ENCODE measurements at places on chromosomes 5 and 9.

- DNase-seq = no peak
These were observed 969.6 kb upstream of the C9orf72 start for GRCh38 chr9:28542928-28543327.

DNA sequence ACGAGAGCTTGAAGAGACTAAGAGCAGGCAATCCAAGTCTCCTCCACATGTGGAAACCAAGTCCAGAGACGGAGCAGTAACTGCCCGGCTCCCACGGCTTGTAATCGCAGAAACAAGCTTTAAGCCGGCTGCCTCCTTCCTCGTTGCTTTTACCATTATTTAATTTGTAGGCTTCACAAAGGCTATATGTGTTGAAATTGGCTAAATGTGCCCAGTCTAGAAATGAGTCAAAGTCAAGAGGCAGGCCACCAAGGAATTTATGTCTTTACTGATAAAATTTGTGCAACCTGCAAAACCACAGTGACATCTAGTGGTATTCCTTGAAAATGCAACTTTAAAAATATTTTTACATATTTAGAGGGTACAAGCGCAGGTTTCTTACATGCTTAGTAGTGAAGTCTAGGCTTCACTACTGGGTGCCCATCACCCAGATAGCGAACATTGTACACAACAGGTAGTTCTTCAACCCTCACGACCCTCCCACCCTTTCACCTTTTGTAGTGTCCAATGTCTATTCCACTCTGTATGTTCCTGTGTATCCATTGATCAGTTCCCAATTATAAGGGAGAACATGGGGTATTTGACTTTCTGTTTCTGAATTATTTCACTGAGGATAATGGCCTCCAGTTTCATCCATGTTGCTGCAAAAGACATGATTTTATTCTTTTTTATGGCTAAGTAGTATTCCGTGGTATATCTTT lies 33.5 kb upstream of the EBF1 start:
- DNase-seq = no peak

- DNase-seq = no peak
These were observed at the start of gene FIBCD1 for GRCh38 chr9:130938652-130939404. Gene FIBCD1 (minus strand): TSS chr9:130939247. CDS start chr9:130938607, 640 bp downstream.

DNA sequence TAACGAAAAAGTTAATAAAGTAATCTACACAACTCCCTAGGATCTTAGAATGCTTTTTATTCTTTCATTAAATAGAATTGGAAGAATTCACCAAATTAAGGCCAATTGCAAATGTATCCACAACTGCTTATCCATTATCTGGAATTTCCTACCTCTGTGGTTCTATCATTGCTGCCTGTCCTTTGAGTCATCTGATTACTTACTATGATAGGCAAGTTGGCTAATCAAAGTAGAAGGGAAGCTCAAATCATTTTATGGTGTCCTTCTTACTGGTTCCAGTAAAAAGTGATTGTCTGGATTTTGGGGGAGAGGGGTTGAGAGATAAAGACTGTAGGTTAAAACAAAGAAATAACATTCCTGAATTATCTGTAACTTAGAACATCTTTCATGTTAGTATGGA lies 161.4 kb upstream of the GNA14 start:
- DNase-seq = no peak

DNA sequence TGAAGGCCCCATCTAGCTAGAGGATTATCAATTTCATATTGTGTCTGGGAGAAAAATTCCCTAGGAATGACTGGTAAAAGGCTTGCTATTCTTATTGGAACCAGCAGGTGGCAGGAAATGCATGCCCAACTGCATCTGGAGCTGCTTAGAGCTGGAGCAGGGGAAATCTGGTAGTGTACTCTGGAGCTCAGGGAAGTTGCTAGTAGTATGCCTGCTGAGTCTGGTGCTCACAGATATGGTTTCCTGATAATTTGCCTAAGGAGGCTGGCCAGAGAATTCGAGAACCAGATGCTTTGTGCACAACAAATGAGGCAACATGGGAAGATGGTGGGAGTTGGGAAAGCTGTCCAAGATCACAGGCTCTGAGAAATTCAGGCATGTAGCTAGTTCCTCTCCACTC lies 53.7 kb downstream of the G3BP1 start:
- peak; percentile 57 for DNase-seq

DNA sequence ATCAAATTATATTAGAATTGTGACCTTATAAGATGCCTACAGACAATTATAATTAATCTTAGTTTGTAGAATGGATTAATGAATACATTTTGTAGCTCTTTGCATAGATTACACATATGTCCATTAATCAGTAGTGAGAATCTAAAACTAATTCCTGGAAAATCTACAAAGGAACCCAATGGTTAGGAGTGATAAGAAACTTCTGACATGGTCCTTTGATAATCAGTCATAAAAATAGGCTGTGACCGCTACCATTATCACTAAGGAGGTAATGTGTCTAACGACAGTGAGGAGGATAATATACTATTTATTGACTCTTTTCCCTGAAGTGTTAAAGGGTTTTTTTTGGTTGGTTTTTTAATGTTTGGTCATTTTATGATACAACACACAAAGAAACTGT lies 46.6 kb downstream of the BNC2 start:
- DNase-seq = no peak

DNA sequence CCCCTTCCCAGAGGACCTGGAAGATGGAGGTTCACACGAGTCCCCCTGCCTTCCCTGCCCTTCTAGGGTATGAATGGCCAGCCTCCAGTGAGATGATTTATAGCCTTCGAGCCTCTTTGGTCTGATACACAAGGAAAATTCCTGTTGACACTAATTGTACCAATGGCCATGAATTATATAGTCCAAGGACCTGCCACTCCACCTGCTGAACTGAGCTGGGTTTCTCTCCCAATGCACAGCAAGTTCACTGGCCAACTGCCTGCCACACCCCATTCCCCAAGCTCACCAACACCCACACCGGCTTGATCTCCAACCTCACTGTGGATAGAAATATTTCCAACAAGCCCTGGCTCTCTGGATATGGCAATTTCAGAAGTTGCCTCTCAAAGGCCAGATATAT lies 9.3 kb upstream of the ADRA1B start:
- no peak for DNase-seq

GRCh38 chr5:6822068-6822467 lies 108.8 kb downstream of the TENT4A start:
- DNase-seq = no peak
